ENCODE measurements at places on chromosomes 5 and 9. TPM values are rescaled to one million over a fixed set of nuclear protein-coding genes. Genes with fewer than 3 reads are reported as not detected.

DNA sequence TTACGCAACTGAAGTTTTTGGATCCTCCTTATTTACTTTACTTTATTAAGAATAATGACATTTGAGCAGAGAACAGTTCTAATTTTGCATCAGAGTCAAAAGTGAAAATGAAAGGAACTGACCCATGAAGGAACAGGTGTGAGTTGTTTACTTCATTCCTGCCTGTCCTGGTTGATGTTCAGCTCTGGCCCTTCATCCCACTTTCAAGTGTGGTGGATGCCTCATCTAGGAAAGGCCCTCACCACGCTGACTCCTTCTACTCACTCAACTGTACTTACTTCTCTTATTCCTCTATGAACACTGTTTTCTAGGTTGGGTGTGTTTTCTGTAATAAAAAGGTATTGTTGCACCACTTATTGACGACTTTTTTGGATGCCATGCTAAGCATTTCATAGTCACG is 61.8 kb upstream of the PLEKHG4B start:
- no peak for DNase-seq

DNA sequence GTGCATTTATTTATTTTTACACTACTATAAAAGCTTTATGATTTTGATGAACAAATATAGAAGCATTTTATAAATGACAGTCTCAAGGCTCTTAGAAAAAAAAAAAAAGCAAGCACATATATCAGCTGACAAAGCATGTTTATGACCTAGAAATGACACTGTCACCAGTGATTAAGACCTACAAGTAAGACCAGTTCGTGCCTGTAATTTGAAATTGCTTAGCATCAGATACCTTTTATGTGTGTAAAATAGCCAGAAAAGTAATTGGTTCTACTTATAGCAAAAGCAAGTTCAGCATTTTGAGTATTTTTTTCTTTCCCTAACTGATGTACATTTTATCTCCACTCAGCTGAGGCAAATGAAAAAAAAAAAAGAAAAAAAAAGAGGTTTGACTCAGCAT is 808.4 kb downstream of the CDH18 start:
- no peak for DNase-seq

GRCh38 chr9:107425101-107426025 is 64.2 kb downstream of the KLF4 start:
- DNase-seq, result peak; percentile 93

GRCh38 chr9:88537761-88538091 is 2.7 kb downstream of the NXNL2 start:
- DNase-seq, result peak; percentile 49

DNA sequence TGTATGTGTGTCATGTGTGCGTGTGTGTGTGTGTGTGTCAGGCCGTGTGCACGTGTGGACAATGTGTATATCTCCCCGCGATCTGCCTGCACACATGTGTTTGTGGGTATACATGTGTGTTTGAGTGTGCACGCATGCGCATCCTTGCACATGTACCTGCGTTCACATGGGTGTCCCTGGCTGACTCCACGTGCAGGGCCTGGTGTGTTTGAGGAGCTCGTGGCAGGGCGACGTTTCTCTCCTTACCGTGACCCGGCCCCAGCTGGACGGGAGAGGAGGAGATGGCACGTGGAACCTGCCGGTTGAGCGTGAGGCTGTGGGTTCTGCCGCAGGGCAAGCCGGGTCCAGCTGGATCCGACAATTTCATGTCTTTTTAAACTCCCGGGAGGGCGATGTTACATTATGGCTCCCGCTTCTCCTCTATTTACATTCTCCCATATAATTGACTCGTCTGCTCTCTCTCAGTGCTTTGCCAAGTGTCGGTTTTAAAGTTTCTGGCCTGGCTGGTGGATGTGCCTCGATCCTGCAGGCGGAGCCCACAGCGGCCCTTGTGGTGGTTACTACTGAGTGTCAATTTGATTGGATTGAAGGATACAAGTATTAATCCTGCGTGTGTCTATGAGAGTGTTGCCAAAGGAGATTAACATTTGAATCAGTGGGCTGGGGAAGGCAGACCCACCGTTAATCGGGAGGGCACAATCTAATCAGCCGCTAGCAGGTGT is 5.9 kb downstream of the COL5A1 start:
- DNase-seq, result no peak

- no peak for DNase-seq
Observed at GRCh38 chr5:140222416-140222815, 47.4 kb downstream of the CYSTM1 start.

The CCNJL gene
- 6.3 TPM for polyA plus RNA-seq

The SLC35D2 gene
- polyA plus RNA-seq, result 23.3 TPM

The PCDHB10 gene
- 5.3 TPM for polyA plus RNA-seq

The ADAMTS16 gene
- polyA plus RNA-seq, result 7.4 TPM

The PRRC1 gene
- 51.0 TPM for polyA plus RNA-seq

Measured in hindlimb muscle (tissue), 1 donor.